NCI-H69 (cell line): ENCODE measurements at places on chromosomes 5 and 9.

GRCh38 chr9:92439921-92440750 is 15.9 kb upstream of the OMD start:
- DNase-seq, result no peak

- DNase-seq, result peak; percentile 98
Measured at GRCh38 chr5:94856257-94856800, 237.9 kb downstream of the SLF1 start.

- DNase-seq, result no peak
Measured at GRCh38 chr5:98482321-98483300, 290.9 kb upstream of the RGMB start.

DNA sequence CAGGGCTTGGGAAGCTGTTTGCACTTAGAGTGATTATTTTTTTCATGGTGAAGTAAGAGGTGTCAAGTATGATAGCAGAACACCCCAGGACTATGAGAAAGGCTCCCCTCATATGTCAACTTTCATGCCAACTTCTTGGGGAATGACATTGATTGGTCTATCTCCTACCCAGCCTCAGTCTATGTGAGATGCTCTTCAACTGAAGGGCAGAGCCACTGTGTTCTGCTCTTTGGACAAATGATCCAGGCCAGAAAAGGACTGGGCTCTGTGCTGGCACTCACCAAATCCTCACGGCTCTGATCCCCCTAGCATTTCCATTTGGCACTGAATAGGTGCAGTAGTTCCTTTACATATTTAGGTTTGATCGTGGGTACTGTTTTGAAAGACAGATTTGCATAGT is 151.1 kb downstream of the DMRT2 start:
- DNase-seq, result no peak

DNA sequence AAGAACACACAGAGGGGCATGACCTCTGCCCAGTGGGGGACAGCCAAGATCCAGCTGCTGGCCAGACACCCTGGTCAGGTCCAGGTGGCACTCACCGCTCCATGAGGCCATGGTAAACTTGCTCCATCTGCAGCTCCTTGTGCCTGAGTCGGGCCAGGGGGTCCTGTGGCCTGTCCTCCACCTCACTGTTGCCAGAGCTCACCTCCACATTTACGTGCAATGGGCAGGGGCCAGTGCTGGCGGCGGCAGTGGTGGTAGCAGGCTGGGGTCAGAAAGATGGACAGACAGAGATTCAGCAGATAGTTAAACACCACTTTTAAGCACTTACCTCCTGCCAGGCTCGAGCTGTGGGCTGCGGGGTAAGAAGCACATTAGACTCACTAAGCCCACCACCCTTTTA is 28.0 kb downstream of the AKNA start:
- no peak for DNase-seq

- no peak for DNase-seq
Measured at GRCh38 chr9:545480-545879, 296.0 kb upstream of the DMRT1 start.

DNA sequence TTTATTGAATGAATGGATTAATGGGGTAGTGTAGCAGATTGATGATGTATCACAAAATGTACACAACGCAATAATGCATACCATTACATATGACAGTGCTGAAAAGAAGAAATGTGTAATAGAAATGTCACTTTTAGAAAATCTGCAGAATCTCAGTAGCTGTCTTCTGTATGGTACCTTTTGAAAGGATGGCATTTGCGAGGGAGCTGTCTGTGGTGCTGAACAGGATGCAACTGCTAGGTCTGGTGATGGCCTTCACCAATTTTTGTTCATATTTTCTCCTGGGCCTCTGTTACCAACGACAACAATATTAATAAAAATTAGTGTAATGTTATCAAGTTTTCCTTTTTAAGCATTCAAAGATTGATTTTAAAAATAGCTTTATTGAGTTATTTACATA is 36.2 kb upstream of the OTULIN start:
- DNase-seq, result no peak

DNA sequence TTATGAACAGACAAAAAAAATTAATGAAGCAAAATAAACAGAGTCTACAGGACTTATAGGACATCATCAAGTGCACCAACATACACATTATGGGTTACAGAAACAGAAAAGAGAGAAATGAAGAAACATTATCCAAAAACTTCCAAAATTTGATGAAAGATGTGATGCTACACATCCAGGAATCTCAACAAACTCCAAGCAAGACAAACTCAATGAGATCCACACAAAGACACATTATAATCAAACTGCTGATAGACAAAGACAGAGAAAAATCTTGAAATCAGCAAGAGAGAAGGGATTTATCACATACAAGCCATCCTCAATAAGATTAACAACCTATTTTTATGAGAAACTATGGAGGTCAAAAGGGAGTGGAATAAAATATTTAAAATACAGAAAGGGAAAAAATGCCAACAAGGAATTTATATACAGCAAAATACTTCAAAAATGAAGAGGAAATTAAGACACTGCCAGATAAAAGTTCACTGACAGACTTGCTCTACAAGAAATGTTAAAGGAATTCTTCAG is 101.0 kb downstream of the NR2F1-AS1 start:
- no peak for DNase-seq

GRCh38 chr5:33299621-33300208 is 141.1 kb upstream of the TARS1 start:
- peak; percentile 64 for DNase-seq

DNA sequence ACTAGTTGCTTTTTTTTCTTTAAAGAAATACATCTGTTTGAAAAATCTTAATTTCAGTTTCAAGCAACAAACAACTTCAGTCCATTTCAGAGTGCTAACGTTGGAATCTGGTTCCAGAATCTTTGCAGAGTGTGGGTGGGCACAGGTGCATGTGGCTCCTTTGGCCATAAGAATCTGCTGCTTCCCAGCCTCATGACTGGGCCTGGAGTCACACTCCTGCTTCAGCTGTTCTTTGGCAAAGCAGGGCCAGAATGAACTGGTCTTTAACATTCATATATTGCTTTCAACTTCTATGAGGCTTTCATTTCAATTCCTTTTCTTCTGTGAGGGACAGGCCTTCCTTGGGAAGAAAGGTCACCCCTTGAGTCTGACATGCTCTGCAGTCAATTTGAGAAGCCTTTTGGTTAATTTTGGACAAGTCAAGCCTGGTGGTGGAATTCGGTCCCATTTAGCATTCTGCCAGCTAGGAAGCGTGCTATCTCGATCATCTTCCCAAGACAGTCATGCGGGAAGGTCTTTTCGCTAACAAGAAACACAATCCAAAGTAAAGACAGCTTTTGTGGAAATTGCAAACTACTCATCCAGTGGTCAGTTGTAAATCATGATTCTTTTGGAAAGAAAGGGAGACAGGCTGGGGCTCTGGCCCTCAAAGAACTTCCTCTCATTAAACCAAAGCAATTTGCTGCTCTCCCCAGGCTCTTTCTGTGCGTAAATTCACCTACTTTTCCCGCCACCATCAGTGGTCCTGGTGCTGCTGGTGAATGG is 55.2 kb downstream of the SLC1A3 start:
- DNase-seq, result no peak

GRCh38 chr5:119452373-119453039 is at the start of gene HSD17B4:
Gene HSD17B4, plus strand, starts transcription at chr5:119452497. Its CDS starts 79 bp downstream, at chr5:119452576.
- peak; percentile 97 for DNase-seq

DNA sequence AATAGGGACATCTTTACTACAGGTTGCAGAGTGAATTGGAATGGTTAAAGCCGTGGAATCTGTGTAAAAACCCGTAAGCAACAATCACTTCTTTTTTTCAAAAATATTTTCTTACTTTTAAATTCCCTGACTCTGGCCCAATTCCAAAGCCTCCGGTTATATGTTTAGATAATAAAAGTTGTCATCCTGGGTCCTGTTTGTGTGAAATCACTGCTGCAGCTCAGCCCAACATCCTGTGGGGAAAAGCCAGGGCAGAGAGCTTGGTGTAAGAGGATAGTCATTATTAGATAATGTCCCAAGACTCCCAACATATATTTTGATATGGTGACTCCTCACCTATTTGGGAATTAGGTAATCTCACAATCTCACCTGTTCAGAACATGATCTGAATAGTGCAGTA is 586.0 kb upstream of the BRINP1 start:
- no peak for DNase-seq

GRCh38 chr5:40401284-40402006 is 278.3 kb upstream of the PTGER4 start:
- no peak for DNase-seq

- DNase-seq, result no peak
Measured at GRCh38 chr5:17852740-17853139, 218.5 kb downstream of the TAF11L14 start.

GRCh38 chr5:83406906-83407305 is 64.6 kb upstream of the VCAN start:
- DNase-seq, result no peak
